SJSA1 (cell line): ENCODE measurements at places on chromosomes 2 and 18. TPM values are rescaled to one million over a fixed set of nuclear protein-coding genes. Genes with fewer than 3 reads are reported as not detected.

EVX2 gene
- not detected in 2 replicates for total RNA-seq

DNA sequence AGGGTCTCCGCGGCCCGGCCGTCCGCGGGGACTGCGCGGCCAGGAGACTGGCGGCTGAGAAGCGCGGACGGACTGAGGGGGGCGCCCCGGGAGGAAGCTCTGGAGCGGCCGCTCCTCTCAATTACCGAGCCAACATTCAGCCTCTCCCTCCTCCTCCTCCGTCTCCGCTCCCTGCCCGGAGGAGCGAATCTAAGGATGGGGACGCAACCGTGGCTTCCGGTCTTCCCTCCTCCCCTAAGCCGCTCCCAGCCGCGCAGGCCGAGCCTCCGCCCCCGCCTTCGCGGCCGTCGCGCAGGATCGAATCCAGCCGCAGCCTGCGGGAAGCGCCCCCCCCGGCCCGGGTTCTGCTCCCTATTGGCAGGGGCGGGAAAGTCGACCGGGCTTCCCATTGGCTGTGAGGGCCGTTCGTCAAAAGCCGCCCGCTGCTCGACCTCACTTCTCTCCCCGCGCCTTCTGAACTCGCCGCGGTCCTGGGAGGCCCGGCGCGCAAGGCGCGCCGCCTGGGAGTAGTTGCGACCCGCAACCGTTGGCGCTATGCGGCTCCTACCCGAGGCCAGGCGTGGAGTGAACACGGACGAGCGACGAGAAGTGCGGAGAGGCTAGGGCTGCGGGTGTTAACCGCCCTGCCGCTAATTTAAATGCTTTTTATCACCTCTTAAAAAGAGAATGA lies at the start of gene HNRNPLL:
HNRNPLL (minus strand) TSS at position 197 of the 670 bp plus-strand sequence. CDS start 302 bp downstream, outside the sequence.
- peak; percentile 99 for DNase-seq

- DNase-seq = no peak
Measured at GRCh38 chr18:59902131-59902992, 2.6 kb downstream of the PMAIP1 start.

GPR35 gene
- 0.13 TPM in 1 of 2 replicates, not detected in the other for total RNA-seq

CNDP1 gene
- total RNA-seq = not detected in 2 replicates

GRCh38 chr2:151623631-151624030 lies 110.6 kb downstream of the NEB start:
- no peak for DNase-seq

GRCh38 chr2:157327621-157328500 lies 2.2 kb upstream of the ERMN start:
- DNase-seq = peak; percentile 53

FAM161A gene
- total RNA-seq = 1.3 and 2.5 TPM in 2 replicates

GBX2 gene
- total RNA-seq = 13.0 and 18.0 TPM in 2 replicates

CRYGC gene
- not detected in 2 replicates for total RNA-seq

CHST9 gene
- total RNA-seq = not detected in 2 replicates
